Ammon's horn (tissue), 1 donor: ENCODE measurements at places on chromosomes 2 and 18.
A peak's percentile ranks its signal among the peaks of the same experiment; 100 is the strongest.

- DNase-seq, result no peak
These were observed 47.9 kb downstream of the MBP start for GRCh38 chr18:77084688-77085035.

- peak; percentile 4 for DNase-seq
These were observed 532.0 kb upstream of the POU3F3 start for GRCh38 chr2:104321796-104322349.

DNA sequence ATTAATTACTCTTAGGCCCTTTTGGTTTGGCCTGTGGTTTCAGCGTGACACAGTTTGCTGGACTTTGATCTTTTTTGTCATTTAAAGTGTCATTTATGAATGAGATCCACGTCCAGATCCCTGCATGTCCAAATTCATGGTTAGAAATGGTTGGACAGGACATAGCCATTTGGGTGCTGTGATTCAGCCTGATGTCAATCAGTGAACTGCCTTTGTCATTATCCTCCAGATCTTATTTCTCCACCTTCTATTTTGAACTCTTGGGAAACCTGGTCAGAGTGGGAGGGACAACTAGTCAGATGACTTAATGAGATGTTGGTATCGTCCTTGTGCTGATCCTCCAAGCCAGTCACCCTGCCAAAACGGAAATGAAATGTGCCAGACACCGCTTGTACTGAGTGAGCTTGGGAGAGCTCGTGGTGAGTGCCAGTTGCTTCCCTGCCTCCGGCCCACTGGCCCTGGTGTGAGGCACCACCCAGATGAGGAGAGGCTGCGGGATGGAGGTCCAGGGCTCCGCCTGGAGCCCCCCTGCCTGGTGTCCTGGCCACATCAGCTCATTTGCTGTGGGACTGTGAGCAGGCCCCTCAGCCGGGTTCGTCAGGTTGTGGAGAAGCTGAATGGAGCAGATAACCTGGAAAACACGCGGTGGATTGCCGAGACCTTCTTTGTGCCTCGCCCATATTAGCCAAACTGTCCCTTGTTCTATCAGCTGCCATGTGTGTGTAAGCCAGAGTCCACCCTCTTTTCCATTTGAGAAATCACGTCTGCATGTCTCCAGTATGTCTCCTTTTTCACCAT, 70.1 kb downstream of the DGKD start:
- DNase-seq, result no peak

- no peak for DNase-seq
These were observed 738.6 kb upstream of the FAM98A start for GRCh38 chr2:34337735-34338134.

GRCh38 chr18:38706373-38706772, 1140.8 kb upstream of the CELF4 start:
- DNase-seq, result no peak

DNA sequence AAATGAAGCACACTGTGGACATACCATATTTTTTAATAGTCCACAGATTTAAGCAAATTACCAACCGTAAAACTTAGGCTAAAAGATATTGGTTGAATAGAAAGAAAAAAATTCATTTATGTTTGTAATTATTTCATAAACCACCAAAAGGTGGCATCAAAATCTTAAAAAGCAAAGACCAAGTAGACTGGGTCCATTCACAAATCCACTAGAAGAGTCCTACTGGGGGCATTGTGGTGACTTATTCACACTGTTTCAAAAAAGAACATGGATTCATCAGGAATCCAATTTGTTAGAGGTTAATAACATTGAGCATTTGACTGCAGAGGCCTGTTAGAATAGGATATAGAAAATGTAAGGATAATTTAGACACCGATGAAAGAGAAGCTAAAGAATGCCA, 194.9 kb upstream of the KYNU start:
- DNase-seq, result peak; percentile 12

DNA sequence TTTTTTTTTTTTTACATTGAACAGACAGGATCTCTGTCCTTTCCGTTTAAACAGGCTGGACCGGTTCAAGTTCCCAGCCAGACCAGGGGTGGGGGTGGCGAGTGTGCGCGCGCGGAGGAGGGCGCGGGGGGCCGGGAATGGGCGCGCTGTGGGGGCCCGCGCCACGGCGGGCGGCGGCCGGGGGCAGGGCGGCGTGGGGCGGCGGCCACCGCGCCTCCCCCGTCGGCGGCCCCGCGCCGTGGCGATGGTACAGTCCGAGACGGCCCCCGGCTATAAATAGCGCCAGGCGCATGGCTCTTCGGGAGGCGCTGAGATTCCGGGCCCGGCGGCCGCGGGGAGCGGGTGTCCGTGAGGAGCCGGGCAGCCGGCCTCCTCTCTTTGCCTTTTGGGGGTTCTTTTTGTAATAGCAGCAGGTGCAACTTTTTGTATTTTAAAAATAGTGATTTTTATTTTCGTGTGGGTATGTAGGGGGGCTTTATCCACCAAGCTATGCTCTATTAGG, 430 bp upstream of the CELF4 start:
- peak; percentile 63 for DNase-seq

DNA sequence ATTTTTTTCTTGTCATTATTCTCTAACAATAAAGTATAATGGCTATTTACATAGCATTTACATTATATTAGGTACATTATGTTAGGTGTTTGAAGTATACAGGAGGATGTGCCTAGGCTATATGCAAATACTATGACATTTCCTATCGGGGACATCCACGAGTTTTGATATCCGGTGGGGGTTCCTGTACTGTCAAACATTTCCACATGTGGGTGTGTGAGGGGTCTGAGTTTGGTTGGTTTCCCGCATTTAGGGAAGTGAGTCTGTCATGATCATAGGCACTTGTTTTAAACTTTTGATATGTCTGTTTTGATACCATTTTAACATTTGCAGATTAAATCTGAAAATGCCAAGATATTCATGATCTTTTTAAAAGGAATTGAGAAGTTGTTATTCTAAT, 76.0 kb downstream of the CEP192 start:
- DNase-seq, result no peak

- no peak for DNase-seq
These were observed 39.3 kb upstream of the GTF2A1L start for GRCh38 chr2:48578313-48578712.

GRCh38 chr18:56684277-56684676, 33.1 kb downstream of the WDR7 start:
- DNase-seq, result no peak

DNA sequence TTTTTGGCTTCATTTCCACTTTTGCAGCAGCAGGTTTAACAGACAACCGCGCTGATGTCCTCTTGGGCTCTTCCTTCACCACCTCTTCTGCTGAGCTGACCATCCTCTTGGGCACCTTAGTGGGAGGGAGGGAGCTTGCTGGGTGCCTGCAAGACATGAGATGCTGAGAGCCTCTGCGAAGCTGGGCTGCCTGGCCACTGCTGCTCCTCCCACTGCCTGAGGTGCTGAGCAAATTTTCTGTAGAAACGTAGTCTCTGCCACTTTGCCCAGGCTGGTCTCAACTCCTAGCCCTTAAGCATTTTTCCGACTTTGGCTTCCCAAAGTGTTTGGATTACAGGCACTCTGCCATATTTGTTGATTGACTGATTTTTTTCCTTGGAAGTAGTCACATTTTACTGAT, 422.2 kb upstream of the MC4R start:
- no peak for DNase-seq

- DNase-seq, result no peak
These were observed 5.7 kb downstream of the DYSF start for GRCh38 chr2:71459084-71459431.

- DNase-seq, result no peak
These were observed 210.3 kb downstream of the CDH20 start for GRCh38 chr18:61543518-61543917.

DNA sequence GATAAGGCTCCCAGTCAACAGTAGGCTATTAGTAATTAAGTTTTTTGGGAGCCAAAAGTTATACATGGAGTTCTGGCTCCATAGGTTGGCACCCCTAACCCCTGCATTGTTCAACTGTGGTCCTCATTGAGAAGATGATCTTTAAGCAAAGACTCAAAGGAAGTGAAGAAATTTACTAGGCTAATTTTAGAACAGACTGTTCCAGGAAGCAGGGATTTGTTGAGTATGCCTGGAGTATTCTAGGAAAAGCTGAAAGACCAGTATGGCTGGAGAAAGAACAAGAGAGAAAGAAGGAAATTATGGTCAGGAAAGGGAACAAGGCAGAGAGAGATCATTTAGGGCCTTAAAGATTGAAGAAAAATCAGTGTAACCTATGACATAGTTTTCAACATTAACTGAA, 125.1 kb downstream of the PMAIP1 start:
- no peak for DNase-seq

DNA sequence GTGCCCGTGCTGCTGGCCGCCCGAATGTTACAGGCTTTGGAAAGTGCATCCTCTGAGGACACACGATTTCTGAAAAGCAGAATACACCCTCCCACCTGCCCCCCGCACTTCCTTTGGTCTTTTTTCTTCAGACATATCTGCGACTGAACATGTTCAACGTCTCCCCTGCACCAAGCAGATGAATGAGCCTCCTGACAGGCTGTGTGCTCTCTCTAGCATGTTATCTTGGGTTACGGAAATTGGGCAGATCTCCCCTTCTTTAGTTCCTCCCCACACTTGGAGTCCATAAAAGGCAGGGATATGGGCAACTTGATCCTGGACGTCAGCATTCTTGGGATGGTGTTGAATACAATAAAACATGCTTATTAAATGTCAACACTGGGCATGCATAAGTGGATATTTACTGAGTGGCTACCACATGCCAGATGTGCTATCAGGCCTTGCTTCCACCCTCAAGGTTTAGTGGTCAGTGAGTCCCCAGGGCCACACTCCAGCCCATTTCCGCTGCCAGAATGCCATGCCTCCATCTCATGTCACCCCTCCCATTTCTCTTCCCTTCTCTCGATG, 130.4 kb downstream of the TRIM43 start:
- no peak for DNase-seq

- no peak for DNase-seq
These were observed 229.0 kb downstream of the MREG start for GRCh38 chr2:215784371-215784783.

DNA sequence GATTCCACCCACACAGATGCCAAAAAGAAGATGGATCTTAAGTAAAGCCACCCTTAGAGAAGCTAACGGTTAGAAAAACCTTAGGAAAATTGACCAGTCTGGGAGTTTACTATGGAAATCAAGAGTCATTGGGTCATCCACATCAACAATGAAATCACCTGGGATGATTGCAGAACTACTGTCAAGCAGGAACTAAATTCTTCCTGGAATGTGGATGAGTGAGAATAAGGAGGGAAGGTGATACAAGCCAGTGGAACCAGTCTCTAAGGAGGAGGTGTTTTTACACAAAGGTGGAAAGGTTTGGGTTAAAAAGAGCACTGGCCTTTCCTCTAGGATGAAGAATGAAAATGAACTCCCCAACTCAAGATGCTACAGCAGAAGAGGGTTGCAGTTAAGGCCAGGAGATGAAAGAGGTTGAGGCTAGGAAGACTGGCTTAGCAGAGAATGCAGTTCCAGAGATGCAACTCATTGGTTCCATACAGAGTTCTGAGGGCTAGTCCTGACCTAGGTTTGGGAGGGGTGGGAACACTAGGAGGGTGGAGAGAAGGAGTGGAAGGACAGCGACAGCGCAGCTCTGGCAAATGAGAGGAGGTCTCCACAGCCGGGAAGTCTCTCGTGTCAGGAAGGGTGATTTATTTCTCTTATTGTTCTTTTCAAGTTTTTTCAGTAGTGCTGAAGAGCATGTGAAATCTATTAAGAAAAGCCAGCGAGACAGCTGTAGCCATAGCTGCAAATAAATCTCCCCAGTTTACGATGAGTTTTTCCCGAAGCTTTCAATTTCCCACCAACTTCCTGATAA, 27.7 kb upstream of the KDM3A start:
- DNase-seq, result no peak

GRCh38 chr2:37893327-37893726, 31.8 kb upstream of the RMDN2 start:
- DNase-seq, result no peak
